ENCODE measurements at places on chromosomes 7 and 10. TPM values are rescaled to one million over a fixed set of nuclear protein-coding genes. Genes with fewer than 3 reads are reported as not detected.

DNA sequence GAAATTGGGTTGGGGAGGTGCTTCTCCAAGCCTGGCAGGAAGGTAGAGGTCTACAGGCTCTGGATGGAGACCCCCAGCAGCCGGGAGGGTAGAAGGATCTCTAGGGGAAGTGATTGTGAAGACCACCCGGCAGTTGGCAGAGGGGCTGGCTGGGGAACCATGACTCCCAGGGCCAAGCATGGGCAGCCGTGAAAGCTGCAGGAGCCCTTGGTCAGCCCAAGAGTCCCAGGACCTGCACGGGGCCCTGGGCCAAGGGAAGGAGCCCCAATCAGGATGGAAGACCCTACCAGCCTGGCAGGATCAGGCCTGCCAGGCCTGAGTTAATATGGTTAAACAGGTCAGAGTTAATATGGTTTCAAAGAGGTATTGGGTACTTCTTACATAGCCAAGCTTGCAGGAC, 126.3 kb upstream of the NANOS1 start:
- DNase-seq = no peak

GRCh38 chr10:16520900-16521299, 779 bp downstream of the C1QL3 start:
- DNase-seq = no peak

DNA sequence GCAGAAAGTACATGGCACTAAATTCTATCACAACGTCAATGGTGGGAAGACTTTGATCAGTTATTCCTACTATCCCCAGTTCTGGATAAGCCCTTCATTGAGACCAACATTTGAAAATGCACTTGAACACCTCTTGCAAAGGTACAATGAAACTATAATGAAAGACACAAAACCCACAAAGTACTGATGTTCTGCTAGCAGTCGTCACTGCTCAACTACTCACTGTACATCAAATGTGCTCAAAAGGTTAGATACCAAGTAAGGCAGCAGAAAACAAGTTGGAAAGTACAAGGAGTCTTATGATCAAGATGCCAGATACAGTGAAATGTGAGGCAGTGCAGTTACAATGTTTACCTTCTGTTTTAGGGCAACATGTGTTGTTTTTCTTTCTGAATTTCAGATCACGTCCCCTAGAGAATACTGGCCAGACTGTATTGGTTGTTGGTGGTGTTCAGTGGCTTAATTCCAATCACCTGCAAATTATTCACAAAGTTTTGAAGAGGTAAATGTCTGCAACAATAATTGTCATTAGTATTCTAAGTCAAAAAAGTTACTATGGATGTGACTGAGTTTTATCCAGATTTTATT, 62.4 kb upstream of the WNT16 start:
- no peak for DNase-seq

DNA sequence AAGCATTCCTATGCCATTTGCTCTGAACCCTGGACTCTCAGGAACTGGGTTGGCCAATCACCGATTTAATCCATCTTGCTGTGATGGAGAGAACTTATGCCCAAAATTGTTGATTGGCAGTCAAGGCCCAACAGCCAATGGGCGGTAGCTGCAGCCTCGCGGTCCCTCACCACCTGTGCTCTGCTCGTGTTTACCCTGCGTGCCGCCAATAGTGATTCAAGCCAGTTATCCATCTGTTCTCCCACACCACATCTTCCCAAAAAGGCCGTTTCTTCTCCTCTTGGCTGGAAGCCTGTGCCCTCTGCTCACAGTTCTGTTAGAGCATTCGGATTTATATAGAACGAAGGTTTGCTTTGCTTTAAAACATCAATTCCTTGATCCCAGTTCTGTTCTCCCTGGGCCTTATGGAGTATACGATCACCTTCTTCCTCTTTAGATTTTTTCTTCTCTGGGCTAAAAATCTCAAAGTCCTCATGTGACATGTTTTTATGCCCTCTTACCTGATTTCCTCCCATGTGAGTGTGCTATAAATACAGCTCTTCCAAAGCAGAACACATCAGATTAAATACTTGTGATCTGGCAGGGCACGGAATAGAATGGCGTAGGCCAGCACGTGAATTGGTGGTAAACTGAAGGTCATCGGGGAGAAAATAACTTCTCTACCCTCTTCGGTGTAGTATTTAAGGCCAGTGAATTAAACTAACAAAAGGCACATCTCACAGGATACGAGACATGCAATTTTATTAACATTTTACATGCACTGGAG, 212.8 kb downstream of the NSUN6 start:
- DNase-seq = no peak

DNA sequence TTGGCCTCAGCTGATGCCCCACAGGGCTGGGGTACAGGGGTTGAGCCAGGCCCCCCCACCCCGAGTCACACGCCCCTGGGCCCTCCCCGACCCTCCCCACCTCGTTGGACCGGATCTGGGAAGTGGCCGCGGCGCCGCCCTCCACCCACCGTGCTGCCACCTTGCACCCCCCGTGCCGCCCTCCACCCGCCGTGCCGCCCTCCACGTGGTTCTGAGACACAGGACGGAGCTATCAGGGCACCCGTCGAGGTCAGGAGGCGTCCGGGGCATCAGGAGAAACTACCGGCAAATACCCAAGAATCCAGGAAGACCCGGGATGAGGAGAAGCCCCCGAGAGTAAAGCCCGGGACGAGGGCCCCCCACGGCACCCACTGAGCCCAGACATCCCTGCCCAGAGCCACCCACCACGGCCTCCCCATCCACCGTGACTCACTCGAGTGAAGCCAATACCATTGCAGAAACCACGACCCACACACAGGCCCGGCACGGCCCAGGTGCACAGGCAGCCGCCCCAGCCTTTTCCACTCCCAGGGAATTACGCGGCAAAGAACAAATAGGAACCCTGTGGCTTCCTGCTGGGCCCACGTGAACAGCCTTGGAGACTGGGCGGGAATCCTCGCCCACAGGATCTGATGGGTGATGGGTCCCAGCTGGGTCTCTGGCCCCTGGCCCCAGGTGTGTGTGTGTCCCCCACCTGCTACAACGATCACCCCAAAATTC, 34.0 kb downstream of the ADAP1 start:
- no peak for DNase-seq

- peak; percentile 44 for DNase-seq
These were observed 9.2 kb downstream of the MICU1 start for GRCh38 chr10:72616716-72617115.

GRCh38 chr7:96998333-96998732, 7.0 kb upstream of the DLX6 start:
- no peak for DNase-seq

- DNase-seq = peak; percentile 10
These were observed 226.4 kb downstream of the BUB3 start for GRCh38 chr10:123380491-123381085.

- DNase-seq = no peak
These were observed 445.7 kb downstream of the ADRA2A start for GRCh38 chr10:111522551-111522950.

GRCh38 chr7:6453734-6454133, 6.0 kb upstream of the DAGLB start:
- DNase-seq = peak; percentile 88

GRCh38 chr7:47536661-47537611, 45.0 kb downstream of the TNS3 start:
- DNase-seq = peak; percentile 75

MSS51 gene
- 0.87 TPM for total RNA-seq

TECTB gene
- total RNA-seq = not detected

OR2A5 gene
- not detected for total RNA-seq

HNRNPF gene
- total RNA-seq = 151 TPM

EEPD1 gene
- total RNA-seq = 4.9 TPM

NXPH1 gene
- total RNA-seq = not detected

KAZALD1 gene
- 9.6 TPM for total RNA-seq

Measured in astrocyte (in vitro differentiated cells and primary cell).